Motor neuron (in vitro differentiated cells): ENCODE measurements at places on chromosomes 12 and 14. TPM values are rescaled to one million over a fixed set of nuclear protein-coding genes. Genes with fewer than 3 reads are reported as not detected.

Gene LALBA
- 0.59 TPM in 1 of 2 replicates, not detected in the other for total RNA-seq

Gene TDG
- total RNA-seq = 49.3 and 53.5 TPM in 2 replicates

Gene SIRT4
- total RNA-seq = 1.7 and 3.3 TPM in 2 replicates

Gene GPR68
- total RNA-seq = 0.61 and 0.70 TPM in 2 replicates

Gene CLEC4A
- total RNA-seq = 0.42 TPM in 1 of 2 replicates, not detected in the other

Gene JPH4
- 18.0 and 24.4 TPM in 2 replicates for total RNA-seq

Gene SYNDIG1L
- 0.09 and 0.17 TPM in 2 replicates for total RNA-seq

Gene CEP170B
- 8.6 and 12.1 TPM in 2 replicates for total RNA-seq

Gene RERG
- 1.8 TPM in 2 replicates for total RNA-seq

Gene MYF6
- total RNA-seq = 0.16 TPM in 1 of 2 replicates, not detected in the other

Gene ST8SIA1
- total RNA-seq = 0.10 and 1.1 TPM in 2 replicates

Gene KLHL33
- 0.19 and 0.35 TPM in 2 replicates for total RNA-seq

Gene HRK
- 9.4 and 9.7 TPM in 2 replicates for total RNA-seq

Gene NPFF
- total RNA-seq = not detected in 2 replicates

Gene SERPINA12
- 0.13 TPM in 1 of 2 replicates, not detected in the other for total RNA-seq

Gene ULK1
- 25.7 and 37.9 TPM in 2 replicates for total RNA-seq

Gene BICDL1
- 1.6 and 1.8 TPM in 2 replicates for total RNA-seq

Gene NAA25
- total RNA-seq = 26.6 and 27.7 TPM in 2 replicates

Gene ANKRD33
- total RNA-seq = 0.14 and 0.36 TPM in 2 replicates

Gene SPIC
- 0.66 TPM in 1 of 2 replicates, not detected in the other for total RNA-seq

Gene ACSM4
- total RNA-seq = not detected in 2 replicates

Gene DPF3
- total RNA-seq = 4.0 and 5.0 TPM in 2 replicates

Gene AKAP3
- total RNA-seq = 3.7 and 4.5 TPM in 2 replicates

Gene CAPZA3
- total RNA-seq = not detected in 2 replicates

Gene MYF5
- total RNA-seq = not detected in 2 replicates

Gene MYO1H
- 0.43 and 0.59 TPM in 2 replicates for total RNA-seq

Gene TEX52
- 0.86 TPM in 1 of 2 replicates, not detected in the other for total RNA-seq

Gene CFAP54
- 0.19 and 1.6 TPM in 2 replicates for total RNA-seq

Gene ARHGEF40
- total RNA-seq = 14.0 and 15.0 TPM in 2 replicates

Gene SDSL
- 13.6 and 13.7 TPM in 2 replicates for total RNA-seq

Gene LRP1-AS
- total RNA-seq = 0.81 and 1.3 TPM in 2 replicates

Gene BCL11B
- total RNA-seq = 0.39 and 0.57 TPM in 2 replicates

Gene RNASE4
- total RNA-seq = 1.5 and 2.8 TPM in 2 replicates

Gene AVPR1A
- 0.22 and 0.50 TPM in 2 replicates for total RNA-seq
